IMR-90 (cell line): ENCODE measurements at places on chromosomes 3 and 15.
A peak's percentile ranks its signal among the peaks of the same experiment; 100 is the strongest.

GRCh38 chr3:23372285-23372684 lies 169.2 kb downstream of the UBE2E2 start:
- no peak for DNase-seq

DNA sequence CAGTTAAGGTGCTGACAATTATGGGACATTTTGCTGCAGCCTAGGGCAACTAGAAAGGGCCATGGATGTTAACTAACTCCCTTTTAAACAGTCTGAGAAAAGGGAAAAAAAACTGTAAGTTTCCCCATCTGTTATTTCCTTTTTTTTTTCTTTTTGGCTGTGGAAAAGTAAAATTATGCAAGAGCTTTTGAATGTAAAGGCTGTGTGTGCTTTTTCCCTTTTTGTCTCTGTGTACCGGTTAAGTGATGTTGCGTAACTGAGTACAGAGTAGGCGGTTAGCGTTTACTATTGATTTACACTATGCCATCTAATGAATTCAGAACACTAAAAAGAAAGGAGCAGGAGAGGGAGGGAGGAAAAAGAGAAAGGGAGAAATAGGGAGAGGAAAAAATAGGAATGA lies 403.6 kb downstream of the TIGIT start:
- no peak for DNase-seq

DNA sequence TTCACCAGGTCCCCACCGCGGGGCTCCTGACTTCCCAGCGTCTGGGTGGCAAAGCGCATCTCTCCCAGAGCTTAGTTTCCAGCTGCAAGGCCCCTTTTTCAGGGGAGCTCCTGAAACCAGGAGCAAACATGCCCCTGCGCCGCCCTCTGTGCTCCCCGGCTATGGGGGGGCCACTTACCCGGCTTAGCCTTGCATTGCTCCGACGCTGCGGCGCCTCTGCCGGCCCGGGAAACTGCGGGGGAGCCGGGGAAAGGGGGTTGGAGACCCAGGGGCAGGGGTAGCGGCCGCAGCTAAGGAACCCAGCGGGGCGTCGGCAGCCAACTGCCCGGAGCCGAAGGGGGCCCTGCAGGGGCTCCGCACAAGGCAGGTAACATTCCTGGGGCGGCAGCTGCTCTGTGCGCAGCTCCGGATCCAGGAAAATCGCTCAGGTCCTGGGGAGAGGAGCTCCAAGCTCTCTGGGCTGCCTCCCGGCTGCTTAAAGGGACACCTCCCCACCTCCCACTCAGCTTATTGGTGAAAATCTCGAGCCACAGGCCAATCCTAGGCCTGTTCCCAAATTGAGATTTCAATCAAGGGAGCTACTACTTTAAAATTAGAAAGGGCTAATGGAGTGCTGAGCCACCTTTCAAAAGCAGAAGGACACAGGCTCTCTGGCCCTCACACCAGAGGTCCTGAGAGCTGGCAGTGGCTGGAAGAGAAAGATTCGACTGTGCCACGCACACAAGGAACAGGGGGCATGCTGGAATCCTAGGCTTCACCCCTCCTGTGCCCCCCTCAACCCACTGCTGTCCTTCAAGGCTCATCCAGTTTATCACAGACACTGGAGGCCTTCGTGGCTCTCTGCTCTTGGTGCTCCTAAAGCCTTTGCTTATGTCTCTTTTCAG lies 42.7 kb upstream of the PRICKLE2 start:
- DNase-seq: peak; percentile 68

- DNase-seq: no peak
These were observed 149.5 kb downstream of the RAP2B start for GRCh38 chr3:153311541-153311940.

DNA sequence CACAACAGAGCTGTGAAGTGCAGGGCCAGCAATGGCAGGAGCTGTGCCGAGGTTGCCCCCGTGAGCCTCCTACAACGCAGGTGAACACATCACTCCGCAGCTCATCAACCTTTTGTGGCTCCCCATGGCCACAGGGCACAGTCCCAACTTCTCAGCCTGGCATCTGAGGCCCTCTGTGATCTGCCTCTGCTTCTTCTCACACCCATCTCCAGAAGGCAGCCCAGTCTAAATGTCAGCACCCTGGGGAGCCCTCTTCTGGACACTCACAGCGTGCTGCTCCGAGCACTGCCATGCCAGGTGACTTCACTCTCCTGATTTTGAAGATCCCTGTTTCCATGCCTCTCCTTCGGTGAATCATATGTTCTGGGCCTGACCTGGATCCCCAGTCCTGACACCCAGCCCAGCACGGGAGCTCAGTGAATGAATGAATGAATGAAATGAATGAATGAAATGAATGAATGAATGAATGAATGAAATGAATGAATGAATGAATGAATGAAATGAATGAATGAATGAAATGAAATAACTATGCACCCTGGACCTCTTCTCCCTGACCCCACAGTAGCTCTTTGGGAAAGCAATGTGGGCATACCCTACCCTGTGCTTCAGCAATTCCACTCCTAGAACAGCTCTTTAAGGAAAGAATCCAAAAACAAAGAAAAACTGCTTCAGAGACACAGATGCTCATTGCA lies 17.9 kb upstream of the SKIC8 start:
- DNase-seq: no peak

GRCh38 chr15:95176794-95177577 lies 945.6 kb downstream of the MCTP2 start:
- no peak for DNase-seq

- DNase-seq: peak; percentile 96
These were observed 205.9 kb downstream of the P3H2 start for GRCh38 chr3:189914799-189915198.

- DNase-seq: peak; percentile 59
These were observed 17.4 kb upstream of the EHD4 start for GRCh38 chr15:41989573-41990242.

DNA sequence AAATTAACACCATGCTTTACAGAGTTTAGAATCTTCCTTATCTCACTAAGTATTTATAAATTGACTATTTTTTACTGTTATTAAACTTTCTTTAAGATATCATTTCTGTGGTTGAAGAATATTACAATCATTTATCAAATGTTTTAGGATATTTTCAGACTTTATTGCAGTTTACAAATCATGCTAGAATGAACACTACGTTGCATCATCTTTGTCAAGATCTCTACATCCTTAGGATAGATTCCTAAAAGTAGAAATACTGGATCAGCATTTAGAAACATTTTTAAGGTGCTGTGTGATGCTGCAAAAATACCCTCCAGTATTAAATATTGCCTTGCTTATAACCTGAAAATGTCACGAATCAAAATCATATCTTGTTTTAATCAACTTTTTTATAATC lies 2.5 kb upstream of the PLD1 start:
- no peak for DNase-seq

DNA sequence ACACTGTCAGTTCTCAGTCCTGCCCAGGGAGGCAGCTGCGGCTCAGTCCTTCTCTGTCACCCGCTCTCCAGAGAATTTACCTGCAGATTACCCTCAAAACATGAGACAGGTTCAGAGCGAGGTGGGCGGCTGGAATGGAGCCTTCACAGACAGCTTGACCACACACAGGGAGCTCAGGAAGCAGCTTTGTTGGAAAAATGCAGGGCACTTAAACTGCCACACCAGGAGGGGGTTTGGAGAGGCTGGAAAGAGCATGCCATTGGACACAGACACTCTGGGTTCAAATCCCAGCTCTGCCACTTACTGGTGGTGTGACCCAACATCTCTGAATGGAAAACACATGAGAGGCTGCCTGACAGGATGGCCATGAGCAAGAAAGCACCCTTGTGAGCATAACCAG lies 290.8 kb upstream of the LRRFIP2 start:
- DNase-seq: no peak

- peak; percentile 87 for DNase-seq
These were observed 49.2 kb downstream of the MBNL1 start for GRCh38 chr3:152317956-152318355.

- no peak for DNase-seq
These were observed 124.9 kb downstream of the LRRK1 start for GRCh38 chr15:101043911-101044624.

GRCh38 chr3:193989186-193989585 lies 146.8 kb upstream of the HES1 start:
- DNase-seq: no peak

- DNase-seq: peak; percentile 30
These were observed at the start of gene CAMP for GRCh38 chr3:48222616-48223513. TSS of gene CAMP (plus strand) at chr3:48223495. CDS start at chr3:48223512, 17 bp downstream.

DNA sequence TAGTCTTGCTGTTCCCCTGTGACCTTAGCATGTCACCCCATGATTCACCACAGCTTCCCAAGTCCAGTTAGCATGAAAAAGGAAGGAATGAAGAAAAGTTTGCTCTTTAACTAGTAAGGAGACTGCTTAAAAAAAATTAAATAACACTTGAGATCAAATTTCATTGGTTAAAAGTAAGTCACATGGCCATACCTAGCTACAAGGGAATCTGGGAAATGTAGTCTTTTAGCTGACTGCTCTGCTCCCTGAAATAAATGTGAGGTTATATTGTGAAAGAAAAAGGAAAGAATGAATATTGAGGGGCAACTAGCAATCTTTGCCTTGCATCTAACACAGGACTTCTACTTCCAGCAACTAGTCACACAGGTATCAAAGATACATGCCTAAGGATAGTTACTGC lies 84.7 kb upstream of the LRRN1 start:
- DNase-seq: no peak

DNA sequence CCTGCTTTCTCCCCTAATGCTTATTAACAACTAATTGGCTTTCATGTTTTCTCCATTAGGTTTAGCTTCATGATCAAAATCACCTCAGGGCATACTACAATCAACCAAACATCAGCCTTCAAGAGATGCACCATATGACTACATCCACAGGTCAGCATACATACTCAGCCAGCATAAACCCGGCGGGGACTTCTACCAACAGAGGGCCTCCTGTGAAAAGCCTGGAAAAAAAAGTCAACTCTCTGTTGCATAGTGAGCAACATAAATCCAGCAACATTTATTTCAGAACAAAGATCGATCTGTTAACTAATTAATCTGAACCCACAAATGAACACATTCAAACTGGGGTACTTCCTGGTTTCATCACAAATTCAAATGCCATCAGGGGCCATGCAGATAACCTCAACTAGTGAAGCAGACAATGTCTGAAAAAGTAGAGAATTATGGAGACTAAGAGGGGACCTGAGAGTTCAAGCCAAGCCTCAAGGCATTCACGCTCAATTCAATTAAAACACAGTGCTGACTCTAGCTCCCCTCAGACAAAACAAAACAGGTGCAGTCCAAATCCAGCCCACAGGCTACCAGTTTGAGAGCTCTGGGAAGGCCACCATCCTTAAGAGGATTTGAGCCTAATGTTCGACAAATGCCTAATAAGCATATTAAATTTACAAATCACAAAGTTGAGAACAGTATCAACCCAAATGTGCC lies 124.5 kb downstream of the MAGI1 start:
- no peak for DNase-seq

GRCh38 chr3:30471066-30471465 lies 135.3 kb upstream of the TGFBR2 start:
- peak; percentile 22 for DNase-seq

DNA sequence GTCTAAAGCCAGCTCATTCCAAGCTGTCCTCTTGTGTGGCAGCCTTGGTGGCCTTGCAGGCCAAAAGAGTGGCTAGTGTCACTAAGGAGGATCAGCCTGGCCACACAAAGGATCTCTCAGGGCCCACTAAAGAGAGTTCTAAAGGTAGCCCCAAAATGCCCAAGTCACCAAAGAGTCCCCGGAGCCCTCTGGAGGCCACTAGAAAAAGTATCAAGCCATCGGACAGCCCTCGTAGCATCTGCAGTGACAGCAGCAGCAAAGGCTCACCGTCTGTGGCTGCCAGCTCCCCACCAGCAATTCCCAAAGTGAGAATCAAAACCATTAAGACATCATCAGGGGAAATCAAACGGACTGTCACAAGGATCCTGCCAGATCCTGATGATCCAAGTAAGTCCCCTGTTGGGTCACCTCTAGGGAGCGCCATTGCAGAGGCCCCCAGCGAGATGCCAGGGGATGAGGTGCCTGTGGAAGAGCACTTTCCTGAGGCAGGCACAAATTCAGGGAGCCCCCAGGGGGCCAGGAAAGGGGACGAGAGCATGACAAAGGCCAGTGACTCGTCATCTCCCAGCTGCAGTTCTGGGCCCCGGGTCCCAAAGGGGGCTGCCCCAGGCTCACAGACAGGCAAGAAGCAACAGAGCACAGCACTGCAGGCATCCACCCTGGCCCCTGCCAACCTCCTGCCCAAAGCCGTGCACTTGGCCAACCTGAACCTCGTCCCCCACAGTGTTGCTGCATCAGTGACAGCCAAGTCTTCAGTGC lies 33.5 kb upstream of the ALPK3 start:
- DNase-seq: no peak

- DNase-seq: peak; percentile 82
These were observed 356.8 kb downstream of the FOXP1 start for GRCh38 chr3:71226565-71227269.

DNA sequence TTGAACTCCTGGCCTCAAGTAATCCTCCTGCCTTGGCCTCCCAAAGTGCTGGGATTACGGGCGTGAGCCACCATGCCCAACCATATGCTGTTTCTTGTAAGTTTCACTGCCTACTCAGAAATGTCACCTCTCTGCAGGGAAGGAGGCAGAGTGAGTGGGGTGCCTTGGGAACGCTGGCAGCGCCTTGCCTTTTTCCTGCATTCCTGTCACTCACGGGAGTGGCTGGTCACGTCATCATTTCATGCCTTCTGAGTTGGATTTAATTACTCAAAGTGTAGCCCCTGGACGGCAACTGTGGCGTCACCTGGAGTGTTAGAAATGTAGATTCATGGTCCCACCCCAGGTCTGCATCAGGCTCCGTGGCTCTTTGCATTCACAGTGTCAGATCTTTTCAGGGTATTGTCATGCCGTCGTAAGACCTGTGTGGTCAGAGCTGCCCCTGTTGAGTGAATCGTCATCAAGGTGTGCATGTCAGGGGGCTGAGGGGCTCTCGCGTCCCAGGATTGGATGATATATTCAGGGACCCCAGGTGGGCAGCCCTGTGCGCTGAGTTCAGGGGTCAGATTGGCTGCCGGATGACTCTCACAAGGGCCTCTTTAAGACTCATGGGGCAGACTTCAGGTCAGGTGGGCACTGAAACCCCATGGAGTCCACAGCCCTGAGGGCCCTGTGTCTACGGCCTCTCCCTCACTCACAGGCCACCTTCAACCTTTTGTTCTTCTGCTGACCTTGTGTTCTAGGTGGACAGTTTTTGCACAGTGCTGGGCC lies 65.9 kb upstream of the KLHL25 start:
- DNase-seq: no peak

GRCh38 chr15:23467110-23467600 lies 20.1 kb upstream of the GOLGA6L2 start:
- DNase-seq: peak; percentile 11

- no peak for DNase-seq
These were observed 155.0 kb downstream of the DUT start for GRCh38 chr15:48486228-48486627.

GRCh38 chr15:57138349-57138788 lies 219.9 kb downstream of the TCF12 start:
- DNase-seq: peak; percentile 82

GRCh38 chr3:48088056-48088748 lies 72.0 kb upstream of the MAP4 start:
- no peak for DNase-seq

GRCh38 chr3:132135628-132136333 lies 101.0 kb upstream of the CPNE4 start:
- DNase-seq: peak; percentile 99

- DNase-seq: no peak
These were observed 40.6 kb upstream of the TMEM108 start for GRCh38 chr3:132997404-132998185.

- DNase-seq: no peak
These were observed 241.6 kb downstream of the UACA start for GRCh38 chr15:70521576-70522322.

- no peak for DNase-seq
These were observed 799.2 kb downstream of the NR2F2 start for GRCh38 chr15:97129674-97130073.

GRCh38 chr3:28590216-28590615 lies 241.6 kb upstream of the AZI2 start:
- DNase-seq: peak; percentile 16

- DNase-seq: no peak
These were observed 6.7 kb downstream of the CHMP2B start for GRCh38 chr3:87233805-87234204.
